ENCODE measurements at places on chromosomes 1 and 21.
A peak's percentile ranks its signal among the peaks of the same experiment; 100 is the strongest.

DNA sequence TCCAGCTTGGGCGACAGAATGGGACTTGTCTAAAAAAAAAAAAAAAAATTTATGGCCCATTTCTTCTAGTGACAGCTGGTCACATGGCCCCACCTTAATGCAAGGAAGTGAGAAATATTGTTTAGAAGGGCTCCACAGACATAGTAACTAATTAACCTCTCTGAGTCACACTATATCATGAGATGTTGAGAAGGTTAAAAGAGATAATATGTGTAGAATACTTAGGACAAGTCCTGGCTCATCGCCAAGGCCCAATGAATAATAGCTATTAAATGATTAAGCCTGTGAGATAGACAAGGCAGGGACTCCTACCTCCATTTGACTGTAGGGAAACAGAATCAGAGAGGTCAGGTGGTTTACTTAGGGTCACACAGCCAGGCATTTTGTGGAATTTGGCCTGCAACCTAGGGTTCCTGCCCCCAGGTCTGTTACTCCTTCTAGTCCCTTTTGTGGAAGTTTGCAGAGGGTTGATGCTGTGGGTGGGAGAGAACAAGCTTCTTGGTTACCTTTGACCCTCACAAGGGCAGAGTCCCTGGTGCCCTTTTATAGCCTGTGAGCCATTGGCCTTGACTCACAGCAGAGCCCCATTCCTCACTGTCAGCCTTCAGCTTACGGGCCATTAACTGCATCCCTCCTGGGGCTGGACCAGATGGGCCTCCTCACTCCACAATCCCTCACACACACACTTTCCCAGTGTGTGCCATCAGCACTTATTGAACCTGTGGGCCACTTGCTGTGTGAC, 48.5 kb downstream of the OPRD1 start:
- no peak for DNase-seq

- no peak for DNase-seq
Observed at GRCh38 chr1:168467452-168467851, 76.3 kb downstream of the XCL2 start.

DNA sequence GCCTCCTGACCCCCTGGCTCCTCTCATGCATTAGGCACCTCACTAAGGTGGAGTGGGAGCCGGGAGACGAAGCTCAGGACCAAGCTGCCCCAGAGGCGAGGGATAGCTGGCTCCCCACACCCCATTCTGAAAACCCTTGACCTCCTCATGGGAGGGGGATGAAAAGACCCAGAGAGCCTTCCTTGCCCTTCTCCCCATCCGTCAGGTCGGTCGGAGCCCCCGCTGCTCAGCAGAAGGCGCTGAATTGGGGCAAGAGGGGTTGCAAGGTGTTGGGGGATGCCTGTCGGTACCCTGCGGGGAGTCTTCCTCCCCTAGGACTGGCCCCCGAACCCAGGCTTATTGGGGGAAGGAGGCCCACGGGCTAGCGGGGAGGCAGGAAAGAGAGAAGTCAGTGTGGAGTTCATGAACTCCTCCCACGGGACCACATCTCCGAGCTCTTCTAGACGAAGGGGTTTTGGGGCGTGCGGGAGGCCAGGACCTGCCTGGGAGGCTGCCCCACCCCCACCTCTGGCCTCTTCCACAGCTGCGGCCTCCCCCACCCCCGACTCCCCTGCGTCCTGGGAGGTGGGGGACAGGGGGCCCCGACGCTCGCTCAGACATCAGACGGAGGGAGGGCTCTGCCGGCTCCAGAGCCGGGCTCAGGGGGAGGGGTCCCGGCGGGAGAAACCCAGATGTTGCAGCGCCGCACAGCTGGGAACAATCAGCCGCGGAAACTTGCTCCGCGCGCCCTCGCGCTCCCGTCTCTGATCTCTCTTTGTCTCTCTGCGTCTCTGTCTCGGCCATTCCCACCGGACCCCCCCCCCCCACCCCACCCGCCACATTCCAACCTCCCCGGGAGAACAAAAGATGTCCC, 719 bp downstream of the MFAP2 start:
- no peak for DNase-seq

DNA sequence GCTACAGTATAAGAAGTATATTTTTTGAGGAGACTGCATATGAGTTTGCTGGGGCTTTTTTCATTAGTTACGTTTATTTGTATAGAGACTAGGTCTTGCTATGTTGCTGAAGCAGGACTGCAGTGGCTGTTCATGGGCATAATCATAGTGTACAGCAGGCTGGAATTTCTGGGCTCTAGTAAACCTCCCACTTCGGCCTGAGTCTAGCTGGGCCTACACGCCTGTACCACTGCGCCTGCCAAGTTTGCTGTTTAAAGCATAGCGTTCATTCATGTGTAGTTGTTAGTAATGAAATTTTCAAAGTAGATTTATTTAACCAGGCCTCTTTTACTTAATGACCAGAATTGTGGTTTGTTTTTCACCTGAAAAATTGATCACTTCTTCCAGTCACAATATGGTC, 33.8 kb downstream of the HS2ST1 start:
- no peak for DNase-seq

DNA sequence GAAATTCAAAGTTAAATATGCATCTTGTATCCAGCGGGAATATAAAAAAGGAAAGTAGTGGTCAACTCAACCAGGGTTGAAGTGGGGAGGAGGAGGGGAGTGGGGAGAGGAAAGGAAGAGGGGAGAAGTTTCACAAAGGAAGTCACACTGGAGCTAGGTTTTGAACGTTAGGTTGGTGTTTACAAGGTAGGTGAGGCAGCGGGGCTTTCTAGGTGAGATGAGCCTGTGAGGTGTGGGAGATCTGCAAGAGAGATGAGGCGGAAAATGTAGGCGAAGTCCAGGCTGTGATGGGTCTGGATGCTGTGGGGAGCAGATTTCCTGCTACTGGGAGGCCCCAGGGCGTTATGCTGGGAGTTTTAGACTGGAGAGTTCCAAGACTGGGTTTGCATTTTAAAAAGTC, 36.1 kb upstream of the IL20 start:
- no peak for DNase-seq

GRCh38 chr21:46151989-46152926, 3.1 kb downstream of the FTCD start:
- no peak for DNase-seq

DNA sequence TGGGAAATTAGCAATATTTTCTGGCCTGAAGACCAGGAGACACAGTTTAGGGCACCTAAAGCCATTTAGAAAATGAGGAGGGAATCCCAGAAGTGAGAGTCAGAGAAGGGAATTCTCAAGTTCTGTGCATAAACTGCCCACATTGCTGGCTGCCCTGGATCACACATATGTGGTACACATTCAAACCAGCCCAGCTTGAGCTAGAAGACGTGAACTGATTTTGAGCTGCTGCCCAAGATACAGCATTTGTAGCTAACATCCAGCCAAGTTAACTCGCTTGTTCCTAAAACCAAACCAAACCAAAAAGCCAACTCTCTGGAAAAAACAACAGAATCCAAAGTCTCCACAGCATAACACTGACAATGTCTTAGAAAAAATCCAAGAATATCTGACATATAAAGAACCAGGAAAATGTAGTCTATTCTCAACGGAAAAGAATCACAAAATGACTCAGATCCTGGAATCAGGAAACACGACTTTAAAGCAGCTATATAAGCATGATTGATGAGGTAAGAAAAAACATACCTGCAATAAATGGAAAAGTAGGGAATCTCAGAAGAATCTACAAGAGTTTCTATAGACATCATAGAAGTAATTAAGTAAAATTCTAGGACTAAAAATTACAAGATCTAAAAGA, 18.2 kb upstream of the QSOX1 start:
- no peak for DNase-seq

DNA sequence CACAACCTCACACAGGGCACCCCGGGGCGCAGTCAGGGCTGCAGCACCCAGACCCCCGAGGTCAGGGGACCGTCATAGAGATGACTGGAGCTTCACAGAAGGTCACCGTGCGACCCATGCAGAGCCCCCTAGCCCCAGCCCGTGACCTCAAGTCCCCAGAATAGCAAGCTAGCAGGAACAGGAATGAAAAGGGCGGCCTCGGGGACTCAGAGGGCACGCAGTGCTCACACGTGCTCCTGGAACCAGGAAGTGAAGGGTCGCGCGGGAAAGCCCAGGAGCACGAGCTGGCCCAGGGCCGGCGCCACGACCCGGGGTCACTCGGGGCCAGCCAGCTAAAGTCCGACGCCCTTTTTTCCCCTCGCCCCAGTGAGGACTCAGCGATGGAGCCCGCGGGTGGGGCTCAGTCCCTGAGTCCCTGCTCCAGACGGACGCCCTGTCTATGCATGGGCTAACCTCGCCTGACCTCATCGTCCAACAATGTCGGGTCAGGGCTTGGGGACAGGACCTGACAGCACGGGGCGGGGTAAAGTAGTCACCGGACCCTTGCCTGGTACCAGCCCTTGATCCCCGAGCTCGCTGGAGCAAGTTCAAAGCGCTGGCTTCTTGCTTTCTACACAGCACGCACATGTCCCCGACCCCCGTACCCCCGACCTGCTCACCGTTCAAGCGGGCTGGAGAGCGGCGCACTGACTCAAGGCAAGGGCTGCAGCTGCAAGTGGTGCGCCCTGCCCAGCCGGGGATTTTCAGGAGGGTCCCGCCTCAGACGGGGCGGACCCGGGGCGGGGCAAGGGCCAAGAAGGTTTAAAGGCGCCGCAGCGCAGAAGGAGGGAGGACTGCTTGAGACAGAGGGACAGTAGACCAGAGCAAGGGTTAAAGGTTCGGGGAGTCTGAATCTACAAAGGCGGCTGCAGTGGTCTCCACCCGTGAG, at the start of gene TAGLN2:
TSS of gene TAGLN2 (minus strand) at position 717 of the 928 bp plus-strand sequence. CDS start 4,998 bp downstream, outside the sequence.
- peak; percentile 89 for DNase-seq

- no peak for DNase-seq
Observed at GRCh38 chr1:199242147-199242546, 603.3 kb downstream of the PTPRC start.
